T47D (cell line): ENCODE measurements at places on chromosomes 16 and 17.

DNA sequence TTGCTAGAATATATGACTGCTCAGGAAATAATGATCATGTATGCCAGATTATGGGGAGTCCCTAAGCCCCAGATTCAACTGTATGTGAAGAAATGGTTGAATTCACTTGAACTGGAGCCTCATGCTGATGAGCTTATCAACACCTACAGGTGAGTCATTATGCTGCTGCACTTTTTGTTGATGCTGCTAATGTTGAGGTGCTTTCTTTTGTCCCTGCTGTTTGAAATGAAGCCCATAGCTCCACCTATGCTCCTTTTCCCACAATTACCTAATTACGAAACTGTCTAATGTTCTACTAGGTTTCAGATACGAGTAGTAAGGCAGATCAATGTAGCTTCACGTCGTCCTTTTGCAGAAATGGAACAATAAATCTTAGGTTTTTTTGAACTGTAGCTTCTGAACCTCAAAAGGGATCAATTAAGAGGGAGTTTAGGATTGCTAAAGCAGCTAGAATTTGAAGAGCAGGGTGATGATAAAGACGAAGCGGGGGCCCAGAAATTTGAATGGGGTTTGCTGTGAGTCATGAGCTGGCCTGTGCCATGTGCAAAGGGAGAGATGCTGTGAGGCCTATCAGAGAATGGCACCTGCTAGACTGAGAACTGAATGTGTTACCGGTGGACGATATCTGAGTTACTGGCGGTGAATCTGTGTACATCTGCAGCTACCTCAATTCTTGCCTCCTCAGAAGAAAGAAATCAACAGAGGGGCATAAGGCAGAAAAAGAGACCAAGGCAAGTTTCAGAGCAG, 6.1 kb upstream of the UQCRC2 start:
- DNase-seq, result no peak

GRCh38 chr17:63838631-63839171, 3.8 kb downstream of the SMARCD2 start:
- DNase-seq, result peak; percentile 96

DNA sequence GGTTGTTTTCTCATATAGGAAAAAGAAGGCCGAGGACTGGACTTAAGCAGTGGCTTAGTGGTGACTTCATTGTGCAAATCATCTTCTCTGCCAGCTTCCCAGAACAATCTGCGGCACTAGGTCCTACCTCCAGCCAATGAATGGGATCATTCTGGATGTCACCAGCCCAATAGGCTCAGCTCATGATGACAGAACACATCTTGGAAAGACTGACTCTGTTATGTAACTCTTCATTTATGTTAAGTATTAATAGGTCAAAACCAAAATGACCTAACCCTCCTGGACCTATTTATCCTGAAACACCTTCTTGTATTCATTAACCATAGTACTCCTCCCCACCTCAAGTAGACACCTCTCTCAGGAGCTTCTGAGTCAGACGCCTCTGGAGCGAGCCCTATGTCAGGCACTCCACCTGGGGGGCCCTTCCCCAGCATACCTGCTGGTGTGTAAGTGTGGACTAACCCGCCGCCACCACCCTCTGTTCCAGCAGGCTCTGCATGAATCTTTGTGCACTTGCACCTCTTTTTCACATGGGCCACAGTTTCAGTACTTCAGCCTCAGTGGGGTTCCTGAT, 7.2 kb downstream of the ARL2BP start:
- DNase-seq, result no peak

DNA sequence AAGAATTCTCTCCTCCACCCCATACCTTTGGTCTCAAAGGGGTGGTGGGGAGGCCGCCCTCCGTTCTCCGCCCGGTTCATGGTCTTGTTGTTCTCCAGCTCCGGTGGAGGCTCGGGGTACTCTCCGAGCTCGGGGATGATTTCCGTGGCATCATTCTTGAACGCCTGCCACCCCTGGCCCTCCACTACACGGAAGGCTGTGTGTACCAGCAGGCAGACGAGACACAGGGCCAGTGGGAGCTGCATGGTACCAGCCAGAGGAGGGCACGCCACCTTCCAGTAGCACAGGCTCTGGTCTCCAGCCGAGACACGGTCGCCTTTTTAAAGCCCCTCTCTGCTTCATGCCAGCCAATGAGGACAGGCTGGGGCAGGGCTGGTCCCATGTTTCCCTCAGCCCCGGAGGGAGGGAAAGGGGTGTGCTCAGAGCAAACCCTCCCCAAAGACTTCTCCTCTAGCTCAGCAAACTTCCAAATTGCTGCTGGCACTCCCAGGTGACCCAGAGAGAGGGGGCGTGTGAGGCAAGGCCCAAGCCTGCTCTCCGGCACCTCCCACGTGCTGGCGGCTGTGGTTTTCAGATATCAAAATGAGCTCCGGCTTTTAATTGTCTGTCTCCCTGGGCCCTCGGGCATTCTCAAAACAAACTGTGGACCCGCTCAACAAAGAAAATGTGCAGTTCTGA, at the start of gene SOST:
TSS of gene SOST (minus strand) at position 295 of the 678 bp plus-strand sequence. CDS start at position 245, 50 bp downstream.
- no peak for DNase-seq

DNA sequence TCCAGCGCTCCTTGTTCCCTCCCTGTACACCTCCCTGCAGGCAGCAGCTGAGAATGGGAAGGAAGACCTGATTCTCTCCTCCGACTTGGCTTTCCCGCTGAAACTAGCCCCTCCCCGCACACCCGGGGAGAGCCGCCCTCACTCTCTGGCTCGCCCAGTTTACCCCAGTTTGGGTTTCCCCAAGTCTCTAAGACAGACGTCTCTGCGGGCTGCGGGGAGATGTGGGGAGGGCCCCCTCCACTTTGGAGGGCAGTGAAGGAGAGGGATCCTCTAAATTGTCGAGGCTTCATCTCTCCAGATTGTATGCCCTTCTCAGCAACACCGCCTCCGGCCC, 797 bp downstream of the GRB7 start:
- DNase-seq, result peak; percentile 88

- no peak for DNase-seq
Measured at GRCh38 chr16:15942931-15943690, 6.3 kb upstream of the ABCC1 start.

- DNase-seq, result no peak
Measured at GRCh38 chr16:1900452-1900774, 17.8 kb downstream of the HS3ST6 start.

- no peak for DNase-seq
Measured at GRCh38 chr16:6317934-6318333, 1014.7 kb upstream of the RBFOX1 start.

DNA sequence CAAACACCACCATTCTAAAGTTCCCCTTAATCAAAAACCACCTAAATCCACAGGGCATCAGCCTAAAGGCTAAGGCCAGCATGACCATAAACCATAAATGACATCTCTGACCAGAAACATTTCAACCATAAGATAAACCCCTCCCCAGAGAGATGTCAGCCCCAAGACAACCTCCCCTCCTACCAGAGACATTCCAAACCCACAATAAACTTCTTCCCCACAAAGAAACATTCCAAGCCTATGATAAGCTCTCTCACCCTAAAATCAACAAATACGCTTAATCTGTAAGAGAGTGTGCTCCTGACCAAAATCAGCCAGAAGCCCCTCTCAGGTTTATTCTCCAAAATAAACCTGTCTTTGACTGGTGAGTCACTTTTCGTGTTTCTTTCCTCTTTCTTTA, 54.8 kb downstream of the SLFN5 start:
- DNase-seq, result no peak

GRCh38 chr16:13333336-13333735, 431.9 kb downstream of the SHISA9 start:
- no peak for DNase-seq

- peak; percentile 66 for DNase-seq
Measured at GRCh38 chr17:34254651-34255380, at the start of gene CCL2. CCL2 (plus strand) TSS chr17:34255285; CDS start chr17:34255350, 65 bp downstream.

DNA sequence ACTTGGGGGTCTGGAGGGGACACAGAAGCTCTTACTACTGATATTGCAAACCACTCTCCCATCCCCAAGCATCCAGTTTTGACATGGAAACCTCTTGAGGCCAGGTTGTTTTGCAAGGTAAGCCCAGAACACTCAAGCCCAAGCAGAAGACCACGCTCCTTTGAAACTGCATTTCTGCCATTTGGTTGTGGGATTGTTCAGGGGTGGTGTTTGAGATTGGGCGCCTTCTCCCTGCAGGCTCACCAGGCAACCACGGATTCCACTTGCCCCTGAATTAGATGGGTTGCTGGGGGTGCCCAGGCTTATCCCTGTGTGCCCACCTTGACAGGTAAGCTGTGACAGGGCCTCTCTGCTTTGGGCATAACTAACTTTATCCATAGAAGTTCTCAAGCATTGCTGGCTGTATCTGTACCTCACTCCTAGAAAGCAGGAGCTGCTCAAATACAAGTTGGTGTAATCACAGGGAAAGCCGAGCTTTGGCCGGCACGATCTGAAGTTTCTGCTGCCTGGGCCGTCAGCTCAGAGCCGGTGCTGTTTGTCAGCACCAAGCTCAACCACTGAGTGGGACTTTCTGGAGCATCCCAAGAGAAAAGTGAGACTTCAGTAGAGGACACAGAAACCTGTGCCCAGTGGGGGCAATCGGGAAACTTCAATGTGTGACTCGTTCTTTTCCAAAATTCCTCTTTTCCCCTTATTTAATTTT, 93.6 kb downstream of the CYLD start:
- DNase-seq, result no peak

- no peak for DNase-seq
Measured at GRCh38 chr16:81121474-81121990, 25.3 kb upstream of the GCSH start.

DNA sequence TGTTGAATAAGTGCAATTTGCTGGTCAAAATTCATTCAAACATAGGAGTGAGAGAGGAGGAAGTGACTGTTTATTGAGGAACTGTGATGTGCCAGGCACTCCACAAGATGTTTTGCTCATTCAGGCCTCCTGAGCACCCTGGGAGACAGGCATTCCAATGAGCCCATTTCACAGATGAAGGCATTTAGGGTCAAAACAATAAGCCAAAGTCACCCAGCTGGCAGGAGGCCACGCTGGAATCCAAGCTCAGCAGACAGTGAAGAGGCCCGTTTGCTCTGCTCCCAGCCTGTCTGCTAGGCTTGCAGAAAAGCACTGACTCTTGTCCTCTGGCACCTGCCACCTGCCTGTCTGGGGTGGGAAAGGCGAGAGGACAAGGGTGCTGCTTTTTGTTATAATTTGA, 10.1 kb upstream of the SLC25A39 start:
- no peak for DNase-seq

- no peak for DNase-seq
Measured at GRCh38 chr17:18031955-18032354, 7.0 kb downstream of the ATPAF2 start.

- DNase-seq, result no peak
Measured at GRCh38 chr17:65013613-65014391, 42.7 kb downstream of the GNA13 start.

GRCh38 chr17:48997827-48998586, 822 bp downstream of the IGF2BP1 start:
- no peak for DNase-seq

- DNase-seq, result no peak
Measured at GRCh38 chr17:74403512-74404137, 28.3 kb upstream of the GPRC5C start.

- no peak for DNase-seq
Measured at GRCh38 chr16:62549875-62550274, 513.6 kb upstream of the CDH8 start.
